ENCODE measurements at places on chromosomes 16 and 17.

DNA sequence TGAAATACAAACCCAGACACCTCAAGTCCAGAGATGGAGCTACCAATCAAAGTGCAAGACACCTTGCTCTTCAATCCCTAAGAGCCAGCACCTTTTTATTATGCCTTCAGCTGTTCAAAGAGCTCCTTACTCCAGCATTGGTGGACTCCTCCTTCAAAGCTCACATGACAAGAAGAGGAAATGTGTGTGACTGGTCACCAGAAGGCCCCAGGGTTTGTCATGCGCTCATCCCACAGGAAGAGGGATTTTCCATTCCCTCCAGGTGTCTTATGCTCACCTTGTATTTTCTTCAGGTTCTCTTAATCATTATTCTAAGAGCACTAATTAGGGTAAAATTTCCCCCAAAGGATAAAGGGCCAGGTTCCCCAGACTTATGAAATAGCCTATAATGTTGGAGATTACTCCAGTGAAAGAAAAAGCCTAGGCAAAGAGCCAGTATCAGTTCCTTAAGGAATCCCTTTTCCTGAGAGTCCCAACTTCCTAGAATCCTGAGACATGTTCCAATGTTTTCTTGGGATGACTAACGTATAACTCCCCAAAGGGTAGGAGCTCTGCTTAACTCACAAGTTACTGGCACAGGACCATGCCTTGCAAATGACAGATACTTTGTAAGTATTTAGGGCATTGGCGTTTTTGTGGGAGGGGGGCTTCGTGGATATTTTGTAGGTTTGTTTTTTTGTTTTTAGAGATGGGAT lies 56.9 kb upstream of the SOX9 start:
- no peak for DNase-seq

DNA sequence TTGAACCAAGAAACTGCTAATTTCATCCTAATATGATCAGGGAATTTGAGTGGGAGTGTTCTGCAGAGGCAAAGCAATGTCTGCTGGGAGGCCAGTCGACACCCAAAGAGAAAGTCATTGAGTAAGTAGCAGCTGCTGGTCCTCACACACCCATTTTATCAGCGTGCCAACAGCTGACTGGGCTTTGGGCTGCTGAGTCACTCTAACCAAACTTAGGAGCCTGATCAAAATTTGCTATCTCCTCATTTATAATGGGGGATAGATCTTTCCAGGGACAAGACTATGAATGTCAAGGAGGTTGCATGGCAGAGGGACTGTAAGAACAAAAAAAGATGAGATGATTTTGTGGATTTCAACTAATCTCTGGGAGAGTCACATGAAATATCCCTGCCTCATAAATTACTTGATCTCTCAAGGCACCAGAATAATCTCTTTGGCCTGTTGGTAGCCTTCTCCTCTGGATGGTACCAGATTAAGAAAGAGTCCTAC lies 32.9 kb downstream of the CPSF4L start:
- DNase-seq: peak; percentile 95

GRCh38 chr16:1019231-1020090 lies 37.9 kb downstream of the SOX8 start:
- DNase-seq: peak; percentile 89

- DNase-seq: no peak
Observed at GRCh38 chr16:371515-372301, 1.4 kb upstream of the MRPL28 start.

- no peak for DNase-seq
Observed at GRCh38 chr16:81140930-81141780, 45.0 kb upstream of the GCSH start.

GRCh38 chr16:88780142-88781062 lies 4.6 kb downstream of the PIEZO1 start:
- no peak for DNase-seq

GRCh38 chr17:6498901-6499540 lies 54.8 kb downstream of the PIMREG start:
- no peak for DNase-seq

- no peak for DNase-seq
Observed at GRCh38 chr17:68346448-68346847, 55.2 kb downstream of the ARSG start.

DNA sequence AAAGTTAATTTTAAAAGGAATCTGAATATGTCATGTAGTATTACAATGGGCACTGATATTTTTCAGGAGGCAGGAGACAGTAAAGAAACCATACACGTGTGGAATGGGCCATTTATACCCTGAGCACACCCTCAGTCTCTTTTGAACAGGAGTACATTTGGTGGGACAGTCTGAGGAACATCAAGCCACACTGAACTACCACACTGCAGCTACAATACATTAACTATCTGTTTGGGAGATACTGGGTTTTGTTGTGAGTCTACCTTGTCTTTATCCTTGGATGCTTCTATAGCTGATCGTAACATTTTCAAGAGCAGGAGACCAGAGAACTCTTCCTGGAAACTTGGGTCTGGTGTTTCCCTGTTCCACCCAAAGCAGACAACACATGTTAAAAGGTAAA lies 31.7 kb downstream of the HEATR6 start:
- DNase-seq: no peak

- DNase-seq: no peak
Observed at GRCh38 chr17:57256708-57257112, 387 bp downstream of the MSI2 start.

- DNase-seq: no peak
Observed at GRCh38 chr17:74147056-74147835, 56.2 kb upstream of the RPL38 start.

All from AG08395 (cell line).